DND-41 (cell line): ENCODE measurements at places on chromosomes 3 and 15.

DNA sequence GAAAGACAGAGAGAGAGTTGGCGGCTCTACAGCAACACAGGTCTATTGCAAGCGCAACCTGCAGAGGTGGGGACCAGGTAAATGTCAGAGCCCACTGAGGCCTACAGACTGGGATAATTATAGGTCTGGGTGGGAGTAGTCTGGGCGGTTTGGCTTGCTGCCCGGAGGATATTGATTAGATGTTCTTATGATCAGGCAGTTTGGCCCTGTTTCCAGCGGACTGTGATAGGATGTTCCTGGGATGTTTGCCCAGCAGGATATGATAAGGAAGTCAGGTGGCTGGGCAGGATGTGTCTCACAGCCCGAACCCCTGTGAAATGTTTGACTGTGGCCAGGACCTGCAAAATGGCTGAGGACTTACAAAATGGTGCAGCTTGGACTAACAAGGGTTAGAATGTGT lies 364.9 kb downstream of the NAALADL2 start:
- no peak for DNase-seq

- no peak for DNase-seq
Measured at GRCh38 chr3:126152458-126152857, 27.9 kb downstream of the ALDH1L1 start.

GRCh38 chr3:19070325-19070724 lies 78.0 kb upstream of the KCNH8 start:
- no peak for DNase-seq

DNA sequence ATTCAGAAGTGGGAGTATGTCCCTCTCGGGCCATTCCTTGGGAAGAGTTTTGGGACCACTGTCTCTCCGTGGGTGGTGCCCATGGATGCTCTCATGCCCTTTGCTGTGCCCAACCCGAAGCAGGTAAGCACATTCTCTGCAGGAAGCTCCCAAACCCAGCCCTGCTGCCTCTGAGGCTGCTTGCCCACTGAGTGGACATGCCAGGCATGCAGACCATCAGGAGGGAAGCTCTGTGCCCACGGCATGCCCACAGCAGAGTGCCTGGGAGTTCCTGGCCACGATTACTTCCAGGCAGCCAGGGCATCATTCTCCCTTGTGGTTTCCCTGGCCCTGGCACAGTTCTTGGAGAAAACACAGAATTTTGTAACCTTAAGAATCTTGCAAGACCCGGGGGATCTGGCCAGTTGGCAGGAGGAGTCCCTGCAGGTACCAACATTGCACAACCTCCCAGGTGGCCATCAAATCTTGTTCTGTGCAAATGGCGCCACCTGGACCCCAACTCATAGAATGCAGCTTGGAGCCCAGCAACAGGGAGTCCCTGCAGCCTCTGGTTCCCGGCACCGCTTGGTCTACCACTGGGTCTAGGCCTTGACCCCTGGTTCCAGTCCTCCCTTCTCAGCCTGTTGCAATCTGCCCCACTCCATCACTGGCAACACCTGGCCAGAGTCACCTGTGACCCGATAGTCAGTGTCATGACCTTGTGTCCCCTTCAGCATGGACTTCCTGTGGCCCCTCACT lies 20.4 kb downstream of the FAH start:
- peak; percentile 64 for DNase-seq

DNA sequence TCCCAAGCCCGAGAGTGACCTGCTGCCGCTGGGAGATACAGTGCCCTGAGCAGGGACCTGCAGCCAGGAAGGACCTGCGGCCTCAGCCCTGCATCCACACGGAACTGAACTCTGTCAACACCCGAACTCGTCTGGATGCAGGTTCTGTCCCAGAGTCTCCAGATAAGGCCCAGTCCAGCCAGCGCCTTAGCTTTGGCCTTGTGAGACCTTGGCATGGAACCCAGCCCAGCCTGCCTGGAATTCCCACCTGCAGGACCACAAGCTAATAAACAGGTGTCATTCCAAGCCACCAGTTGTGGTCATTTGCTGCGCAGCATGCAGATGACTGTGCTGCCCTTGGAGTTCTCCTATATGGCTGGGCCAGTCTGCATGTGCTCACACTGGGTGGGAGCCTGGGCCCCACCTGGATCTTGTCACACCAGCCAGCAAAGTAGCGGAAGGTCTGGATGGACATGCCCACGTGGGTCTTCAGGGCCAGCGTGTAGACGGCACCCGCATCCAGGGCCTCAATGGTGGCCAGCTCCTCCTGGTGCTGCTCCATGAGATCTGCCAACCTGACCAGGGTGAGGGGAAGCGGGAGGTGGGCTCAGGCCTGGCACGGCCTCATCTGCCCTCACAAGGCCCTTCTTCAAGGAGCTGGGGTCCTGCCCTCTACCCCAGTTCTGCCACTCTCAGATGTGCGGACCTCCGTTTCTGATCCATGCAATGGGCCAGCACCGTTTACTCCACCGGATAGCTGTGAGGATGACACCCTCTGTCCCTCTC lies 47.2 kb upstream of the SLC41A3 start:
- DNase-seq: no peak

- DNase-seq: no peak
Measured at GRCh38 chr15:69789648-69790393, 307.9 kb downstream of the TLE3 start.

DNA sequence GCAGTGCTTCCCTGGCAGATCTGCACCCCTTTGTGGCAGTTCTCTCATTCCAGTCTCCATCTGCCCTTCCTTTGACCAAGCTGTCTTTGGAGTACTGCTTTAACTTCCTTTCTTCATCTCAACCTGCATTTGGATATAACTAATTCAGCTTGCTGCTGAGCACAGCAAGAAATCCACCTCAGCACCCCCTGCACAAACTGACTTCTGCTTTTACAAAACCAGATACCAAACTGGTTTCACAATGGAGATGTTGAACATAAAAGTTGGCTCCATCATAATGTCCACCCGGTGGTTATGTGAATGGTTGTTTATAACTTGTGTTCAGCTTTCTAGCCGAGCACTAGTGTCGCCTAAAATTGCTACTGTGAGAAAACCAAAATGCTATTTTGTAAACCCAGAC lies 341.1 kb upstream of the SEMA6D start:
- no peak for DNase-seq

DNA sequence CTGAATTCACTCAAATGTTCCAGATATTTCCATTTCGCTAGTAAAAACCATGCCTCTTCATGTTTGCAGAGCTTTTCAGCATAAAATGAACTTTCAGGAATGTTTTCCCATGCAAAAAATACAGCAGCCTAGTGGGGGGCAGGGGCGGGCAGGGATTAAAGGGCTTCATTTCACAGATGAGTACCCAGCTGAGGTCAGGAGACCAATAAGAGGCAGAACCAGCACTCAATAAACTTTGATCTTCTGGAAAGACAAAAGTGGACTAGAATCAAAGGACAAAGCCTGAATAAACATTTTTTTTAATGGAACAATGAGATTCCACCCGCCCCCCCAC lies 8.0 kb downstream of the KLHL25 start:
- DNase-seq: no peak

- DNase-seq: no peak
Measured at GRCh38 chr3:107950417-107950816, 140.4 kb downstream of the CD47 start.

GRCh38 chr3:192700885-192701284 lies 26.5 kb downstream of the FGF12 start:
- DNase-seq: no peak

DNA sequence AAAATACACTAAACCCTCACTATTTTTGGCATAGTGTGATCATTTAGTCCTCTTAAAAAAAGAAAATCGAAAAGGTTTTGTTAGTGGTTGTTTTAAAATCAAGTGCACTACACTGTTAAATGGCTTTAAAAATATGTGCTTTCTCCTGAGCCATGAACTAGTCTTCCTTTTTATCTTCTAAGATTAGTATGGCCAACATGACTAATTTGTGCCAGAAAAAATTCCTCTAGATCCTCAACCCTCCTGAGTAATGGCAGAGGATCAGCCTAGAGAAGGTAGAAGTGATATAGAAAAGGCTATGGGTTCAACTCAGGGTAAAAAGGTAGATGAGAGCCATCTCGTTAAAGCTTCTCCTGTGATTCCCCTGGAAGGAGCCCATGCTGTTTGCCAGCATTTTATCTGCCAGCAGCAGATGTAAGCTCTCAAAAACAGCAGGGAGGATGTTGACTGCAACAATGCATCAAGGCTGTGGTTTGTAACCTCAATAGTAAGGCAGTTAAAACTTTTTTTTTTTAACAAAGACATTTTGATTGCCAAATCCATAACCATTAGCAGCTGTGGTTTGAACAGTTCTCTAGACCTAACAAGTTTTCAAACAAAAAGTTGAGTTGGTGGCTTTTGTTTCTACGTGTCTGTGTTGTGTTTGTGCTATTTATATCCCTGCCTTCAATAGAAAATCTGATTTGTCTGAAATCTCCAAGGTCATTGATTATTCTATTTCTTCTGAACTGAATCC lies 30.2 kb upstream of the ZNF609 start:
- peak; percentile 77 for DNase-seq

DNA sequence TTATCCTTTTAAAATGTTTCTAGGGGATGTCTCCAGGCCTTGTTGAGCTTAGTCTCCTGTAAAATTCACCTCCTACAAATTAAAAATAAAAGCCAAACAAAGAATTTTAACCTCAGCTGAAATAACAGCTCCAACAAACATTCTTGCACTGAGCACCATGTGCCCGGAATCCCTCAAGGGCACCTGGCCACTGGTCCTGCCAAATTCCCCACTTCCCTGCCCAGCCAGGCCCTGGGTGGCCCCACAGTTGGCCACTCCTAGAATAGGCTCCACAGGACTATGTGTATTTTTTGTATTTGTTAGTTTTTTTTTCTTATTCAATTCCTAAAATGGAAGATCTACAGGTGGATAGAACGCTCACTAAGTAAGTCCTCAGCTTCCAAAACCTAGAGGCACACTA lies 33.1 kb upstream of the PLA2G4E start:
- DNase-seq: no peak

DNA sequence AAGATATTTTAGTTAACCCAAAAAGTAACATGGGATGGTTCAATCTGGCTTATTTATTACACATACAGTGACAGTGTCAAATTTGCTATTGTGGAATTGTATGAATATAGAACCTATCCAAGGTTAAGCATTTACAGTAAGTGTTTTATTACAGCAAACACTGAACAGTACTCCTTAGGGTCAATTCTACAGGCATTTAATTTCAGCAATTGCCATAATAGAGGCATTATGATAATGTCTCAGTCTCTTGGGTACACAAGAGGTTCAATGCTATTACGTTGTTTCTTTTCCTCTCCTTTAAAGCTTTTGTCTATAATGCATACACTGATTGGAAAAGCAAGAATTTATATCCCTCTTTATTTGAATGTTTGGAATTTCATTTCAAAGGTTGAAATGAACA lies 275.7 kb upstream of the NAALADL2 start:
- DNase-seq: no peak

- no peak for DNase-seq
Measured at GRCh38 chr3:167626490-167626889, 27.3 kb downstream of the WDR49 start.

DNA sequence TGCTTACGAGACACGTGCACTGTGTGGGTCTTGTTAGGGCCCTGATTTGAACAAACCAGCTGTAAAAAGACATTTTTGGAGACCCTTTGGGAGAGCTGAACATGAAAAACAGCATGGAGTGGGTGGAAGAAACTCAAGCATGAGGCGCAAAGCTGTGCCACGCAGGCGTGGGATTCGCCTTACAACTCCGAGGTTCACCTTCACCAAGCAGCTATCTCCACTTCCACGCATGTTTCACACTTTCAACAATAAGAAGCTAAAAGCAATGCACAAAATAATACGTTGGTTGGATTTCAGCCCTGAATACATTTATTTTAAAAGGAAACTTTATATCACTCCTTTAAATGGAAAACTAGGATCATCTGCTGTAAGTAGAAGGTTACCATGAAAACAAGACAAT lies 42.5 kb downstream of the IQSEC1 start:
- no peak for DNase-seq

DNA sequence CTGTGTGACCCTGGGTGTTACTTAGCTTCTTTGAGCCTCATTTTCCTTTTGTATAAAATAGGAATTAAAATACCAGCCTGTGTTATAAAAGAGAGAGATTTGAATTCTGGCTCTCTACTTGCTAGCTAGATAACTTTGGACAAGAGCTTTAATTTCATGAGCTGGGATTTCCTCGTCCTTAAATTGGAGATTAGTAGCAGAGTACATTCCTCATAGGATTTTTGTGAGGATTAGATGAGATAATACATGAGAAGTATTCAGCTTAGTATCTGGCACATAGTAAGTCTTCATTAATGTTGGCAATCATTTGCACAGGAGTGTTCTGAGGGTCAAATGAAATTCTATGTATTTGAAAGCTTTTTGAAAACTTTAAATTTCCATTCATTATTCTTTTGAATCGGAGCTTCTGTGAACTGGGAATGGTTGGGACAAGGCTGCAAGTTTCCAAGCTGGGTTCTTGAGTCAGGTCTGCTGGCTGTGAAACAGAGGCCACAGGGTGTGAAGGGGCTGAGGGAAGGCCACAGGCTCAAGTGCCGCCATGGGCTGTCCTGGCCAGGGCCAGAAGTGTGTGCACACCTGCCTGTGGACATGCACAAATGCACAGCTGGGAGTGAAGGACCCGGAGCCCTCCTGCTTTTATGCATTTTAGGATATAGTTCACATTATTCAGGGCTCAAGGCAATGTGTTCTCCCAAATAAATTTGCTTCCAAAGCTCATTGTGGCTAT lies 17.2 kb downstream of the ALPK3 start:
- DNase-seq: no peak

DNA sequence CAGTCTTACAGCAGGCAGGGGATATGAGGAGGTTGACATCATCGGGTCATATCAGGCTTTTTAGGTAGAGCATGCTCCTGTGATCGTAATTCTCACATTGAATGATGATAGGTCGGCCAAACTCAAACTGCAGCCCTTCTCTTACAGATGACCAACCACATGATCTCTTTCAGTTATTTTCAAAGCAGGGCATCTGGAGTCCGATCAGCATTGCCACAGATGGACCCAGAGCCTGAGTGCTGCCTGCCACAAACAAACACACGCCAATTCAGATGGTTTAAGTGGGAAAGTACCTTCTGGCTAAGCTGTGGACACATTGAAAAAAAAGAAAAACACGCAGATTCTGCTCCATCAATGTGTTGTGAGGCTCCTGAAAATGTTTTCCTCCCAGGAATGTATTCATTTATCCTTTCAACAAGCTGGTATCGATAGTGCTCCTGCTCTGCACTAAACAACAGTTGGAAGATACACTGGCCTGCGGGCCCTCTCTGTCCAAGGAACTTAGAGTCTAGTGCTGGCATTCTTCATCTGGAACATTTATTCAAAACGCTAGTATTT lies 31.2 kb downstream of the ARPP21 start:
- no peak for DNase-seq

GRCh38 chr15:62732078-62732477 lies 310.5 kb upstream of the TPM1 start:
- DNase-seq: no peak
